NCI-H187 treated with DMSO at 0.1 percent for 48 hours (cell line): ENCODE measurements at places on chromosomes 13 and 19.
A peak's percentile ranks its signal among the peaks of the same experiment; 100 is the strongest.

GRCh38 chr19:39825531-39826076 is 8.4 kb downstream of the DYRK1B start:
- no peak for DNase-seq

DNA sequence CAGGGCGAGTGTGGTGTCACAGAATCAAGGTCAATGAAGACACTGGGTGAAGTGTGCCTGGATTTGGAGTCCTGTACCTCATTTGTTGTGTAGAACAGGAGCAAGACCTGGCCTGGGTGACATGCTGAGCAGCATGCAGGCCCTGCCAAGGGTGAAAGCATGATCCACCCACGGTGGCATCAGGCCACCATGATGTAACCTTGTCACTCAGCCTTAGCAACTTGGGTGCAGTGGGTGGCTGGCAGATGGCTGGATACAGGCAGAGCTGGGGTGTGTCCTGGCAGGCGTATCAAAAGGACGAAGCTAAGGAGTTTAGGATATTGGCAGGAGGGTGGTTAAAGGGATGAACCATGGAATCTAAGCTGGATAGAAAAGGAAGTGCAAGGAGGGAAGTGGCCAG is 10.3 kb downstream of the THSD1 start:
- no peak for DNase-seq

DNA sequence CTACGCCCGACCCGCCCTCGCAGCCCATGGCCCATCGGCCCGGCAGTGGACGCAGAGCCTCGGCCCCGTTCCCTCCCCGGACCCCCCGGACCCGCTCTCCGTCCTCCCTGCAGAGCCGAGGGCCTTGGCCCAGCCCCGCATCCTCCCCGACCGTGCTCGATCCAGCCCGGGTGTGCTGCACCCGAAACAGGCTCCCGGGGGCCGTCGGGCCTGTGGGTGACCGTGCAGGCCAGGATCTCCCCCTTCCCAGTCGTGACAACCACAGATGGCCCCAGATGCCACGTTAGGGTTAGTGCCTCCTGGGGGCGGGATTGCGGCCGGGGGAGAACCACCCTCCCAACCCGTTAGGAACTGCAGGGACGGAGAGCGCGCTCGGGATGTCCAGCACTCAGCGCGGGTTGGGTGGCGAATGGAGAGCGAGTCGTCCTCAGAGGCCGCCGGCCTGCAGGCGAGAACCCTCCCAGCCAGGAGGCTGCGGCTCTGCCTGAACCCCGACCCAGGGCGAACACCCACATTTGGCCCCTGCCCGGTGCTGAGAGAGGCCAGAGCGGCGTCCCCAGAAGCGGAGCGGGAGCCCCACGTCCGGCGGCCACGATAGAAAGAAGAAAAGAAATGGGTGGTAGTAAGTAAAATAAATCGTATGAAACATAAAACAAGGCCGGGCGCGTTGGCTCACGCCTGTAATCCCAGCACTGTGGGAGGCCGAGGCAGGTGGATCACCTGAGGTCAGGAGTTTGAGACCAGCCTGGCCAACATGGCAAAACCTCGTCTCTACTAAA is 6.7 kb upstream of the MADCAM1 start:
- DNase-seq = no peak

- no peak for DNase-seq
These were observed 848 bp upstream of the CEBPA start for GRCh38 chr19:33302974-33303790.

DNA sequence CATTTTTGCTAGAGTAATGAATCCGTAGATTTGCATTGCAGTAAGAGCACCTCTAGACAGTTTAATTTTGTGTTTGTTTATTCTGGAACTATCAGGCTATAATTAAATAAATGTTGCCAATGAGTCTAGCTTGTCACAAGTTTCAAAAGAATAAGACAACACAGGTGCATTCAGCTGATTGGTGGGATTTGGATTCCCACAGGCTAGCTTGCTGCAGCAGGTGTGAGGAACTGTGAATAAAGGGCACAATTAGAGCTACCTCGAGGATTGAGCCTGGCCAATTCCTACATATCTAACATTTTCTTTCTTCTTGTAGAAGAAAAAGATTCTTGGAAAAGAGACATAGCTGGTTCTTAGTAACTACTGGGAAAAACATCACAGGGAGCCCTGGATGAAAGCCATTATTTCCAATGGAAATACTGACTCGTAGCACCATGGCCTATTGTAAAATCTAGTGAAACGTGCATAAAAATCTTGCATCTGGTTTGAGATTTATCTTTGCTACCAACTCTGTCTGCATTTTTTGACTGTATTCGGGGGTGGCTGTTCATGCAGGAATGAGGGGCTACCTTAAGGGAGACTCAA is 360.9 kb downstream of the FGF9 start:
- no peak for DNase-seq

DNA sequence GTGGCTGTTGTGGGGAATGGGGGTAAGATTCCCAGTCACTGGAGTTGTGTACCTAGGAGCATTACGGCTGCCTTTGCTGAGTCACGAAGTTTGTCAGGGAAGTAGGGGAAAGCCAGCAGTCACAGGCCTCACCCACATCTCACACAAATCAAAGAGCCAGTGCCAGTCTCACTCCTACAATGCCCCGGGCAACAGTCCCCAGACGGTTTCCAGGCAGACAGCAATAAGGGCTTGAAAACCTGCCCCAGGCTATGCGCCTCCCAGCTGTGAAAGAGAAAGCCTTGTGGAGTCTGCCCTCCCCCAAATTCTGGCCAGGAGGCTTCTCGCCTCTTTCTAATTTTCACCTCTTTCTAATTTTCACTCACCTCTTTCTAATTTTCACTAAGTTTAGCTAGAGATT is 142.3 kb upstream of the EDNRB start:
- DNase-seq = no peak

- DNase-seq = no peak
These were observed 26.5 kb downstream of the CD177 start for GRCh38 chr19:43380008-43380407.

GRCh38 chr19:47035127-47036096 is 13.0 kb downstream of the TMEM160 start:
- peak; percentile 49 for DNase-seq

GRCh38 chr13:30799356-30799824 is 64.0 kb downstream of the ALOX5AP start:
- no peak for DNase-seq

DNA sequence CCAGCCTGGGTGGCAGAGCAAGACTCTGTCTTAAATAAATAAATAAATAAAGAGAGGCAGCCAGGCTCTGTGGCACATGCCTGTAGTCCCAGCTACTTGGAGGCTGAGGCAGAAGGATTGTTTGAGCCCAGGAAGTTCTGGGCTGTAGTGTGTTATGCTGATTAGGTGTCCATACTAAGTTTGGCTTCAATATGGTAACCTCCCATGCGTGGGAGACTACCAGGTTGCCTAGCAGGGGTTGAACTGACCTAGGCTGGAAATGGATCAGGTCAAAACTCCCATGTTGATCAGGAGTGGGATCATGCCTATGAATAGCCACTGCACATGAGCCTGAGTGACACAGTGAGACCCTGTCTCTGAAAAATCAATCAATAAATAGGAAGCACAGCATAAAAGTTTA is 4.0 kb upstream of the SNRNP70 start:
- no peak for DNase-seq

DNA sequence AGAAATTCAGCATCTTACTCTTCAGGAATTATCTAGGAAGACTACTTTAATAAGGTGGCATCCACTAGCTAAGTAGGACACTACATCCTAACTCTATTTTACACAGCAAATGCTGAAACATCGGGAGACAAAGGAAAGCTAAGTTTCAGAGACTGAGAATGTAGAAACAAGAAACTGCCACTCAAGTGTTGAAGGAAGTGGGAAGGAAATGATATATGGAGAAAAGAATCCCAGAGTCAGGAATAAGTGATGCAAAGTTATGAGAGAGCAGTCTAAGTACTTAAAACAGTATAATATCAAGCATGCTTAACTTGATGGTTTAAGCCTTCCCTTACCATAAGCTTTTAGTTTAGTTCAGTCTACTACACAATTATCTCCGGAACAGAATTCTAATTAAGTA is 52.4 kb downstream of the RBM26 start:
- DNase-seq = no peak

- no peak for DNase-seq
These were observed 31.4 kb upstream of the TPTE2 start for GRCh38 chr13:19592657-19593180.

DNA sequence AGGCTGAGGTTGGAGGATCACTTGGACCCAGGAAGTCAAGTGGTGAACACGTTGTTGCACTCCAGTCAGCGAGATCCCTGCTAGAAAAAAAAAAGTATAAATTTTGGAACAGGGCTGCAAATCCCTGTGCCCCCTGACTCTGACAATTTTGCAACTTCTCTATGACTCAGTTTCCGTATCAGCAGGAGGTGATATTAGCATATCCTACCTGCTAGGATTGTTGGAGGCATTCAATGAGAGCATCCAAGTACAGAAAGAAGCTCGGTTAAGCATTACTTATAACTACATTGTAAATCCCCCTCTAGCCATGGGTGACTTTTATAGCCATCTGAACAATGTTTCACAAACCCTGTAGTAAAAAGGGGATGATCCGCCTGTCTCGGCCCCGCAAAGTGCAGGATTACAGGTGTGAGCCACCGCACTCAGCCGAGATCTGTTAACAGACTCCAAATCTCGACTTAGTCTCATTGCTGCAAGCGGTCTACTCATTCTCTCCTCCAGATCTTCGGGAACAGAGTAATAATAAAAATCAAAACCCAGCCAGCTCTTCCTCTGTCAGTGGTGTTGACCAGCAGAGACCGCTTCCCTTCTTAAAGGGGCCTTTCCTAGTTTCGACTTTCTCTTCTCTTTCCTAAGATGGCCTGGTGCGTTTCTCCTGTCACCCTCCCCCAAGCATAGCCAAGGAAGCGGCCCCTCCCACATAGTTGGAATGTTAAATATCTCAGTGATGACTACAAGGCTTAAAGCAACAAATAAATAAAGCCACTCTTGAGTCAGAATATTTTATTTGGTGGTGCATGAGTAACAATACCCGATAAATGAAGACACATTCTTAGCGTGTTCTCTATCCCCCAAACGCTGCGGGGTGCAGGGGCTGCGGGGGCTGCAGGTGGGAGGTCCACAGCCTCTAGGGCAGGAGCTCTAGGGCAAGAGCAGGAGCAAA is 10.3 kb upstream of the BICRA start:
- no peak for DNase-seq

- no peak for DNase-seq
These were observed 25.0 kb downstream of the RASL11A start for GRCh38 chr13:27295660-27296059.

GRCh38 chr13:41019011-41019487 is at the start of gene ELF1:
ELF1 (minus strand) TSS chr13:41019316; CDS start chr13:40982054, 37,262 bp downstream.
- DNase-seq = no peak

DNA sequence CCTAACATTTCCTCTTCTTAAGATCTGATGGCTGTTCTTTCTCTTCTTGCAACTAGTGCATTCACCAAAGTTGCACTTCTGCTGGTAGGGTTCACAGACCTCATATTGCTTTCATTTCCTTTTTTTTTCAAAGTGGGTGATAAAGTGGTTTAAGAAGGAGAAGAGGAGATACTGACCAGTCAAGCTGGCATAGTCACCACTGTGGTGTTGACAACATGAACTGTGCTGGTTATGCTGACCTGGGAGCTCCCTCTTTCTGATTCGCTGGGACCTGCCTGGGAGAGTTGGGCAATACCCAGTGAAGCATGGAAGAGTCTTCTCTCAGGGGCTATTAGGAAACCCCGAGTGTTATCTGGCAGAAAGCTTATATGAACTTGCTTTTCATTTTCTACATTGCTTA is 222.9 kb downstream of the SLITRK5 start:
- no peak for DNase-seq

- DNase-seq = no peak
These were observed 17.1 kb downstream of the C2CD4C start for GRCh38 chr19:391726-392374.

DNA sequence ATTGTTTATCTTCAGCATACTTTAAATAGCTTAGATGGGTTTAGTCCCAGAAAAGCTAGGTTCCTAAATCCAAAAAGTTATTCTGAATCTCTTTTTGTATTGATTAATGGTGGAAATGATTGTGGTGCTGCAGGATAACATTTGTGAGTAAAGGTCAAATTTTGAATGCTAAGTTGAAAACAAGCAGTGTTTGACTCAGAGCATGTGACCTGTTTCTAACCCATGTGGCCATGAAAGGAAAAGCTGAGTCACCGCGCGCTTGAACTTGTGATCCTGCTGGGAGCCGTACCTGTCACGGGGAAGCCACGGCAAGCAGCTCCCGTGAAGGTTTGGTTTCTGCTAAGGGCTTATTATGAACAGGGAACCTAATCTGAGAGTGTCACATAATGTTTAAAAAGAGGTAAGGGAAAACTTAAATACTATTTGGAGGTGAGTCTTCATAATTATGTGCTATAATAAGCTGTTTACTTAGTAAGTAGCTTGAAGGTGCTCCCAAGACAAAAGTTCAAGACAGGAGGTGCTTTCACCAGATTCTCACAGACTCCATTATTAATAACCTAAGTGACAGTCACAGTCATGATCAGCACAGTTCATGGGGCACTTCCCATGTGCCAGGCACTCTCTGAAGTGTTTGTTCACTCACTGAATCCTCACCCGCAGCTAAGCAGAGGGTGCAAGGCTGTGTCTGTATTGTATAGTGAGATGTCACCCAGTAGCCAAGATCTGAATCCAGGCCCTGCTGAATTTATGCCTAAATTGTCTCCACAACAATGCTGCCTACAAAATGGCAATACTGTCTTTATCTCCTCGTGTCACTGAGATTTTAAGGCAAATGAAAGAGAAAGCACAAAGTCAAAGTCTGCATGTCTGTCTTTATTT is 286.5 kb downstream of the MYO16 start:
- no peak for DNase-seq
